ENCODE measurements at places on chromosomes 16 and 17. TPM values are rescaled to one million over a fixed set of nuclear protein-coding genes. Genes with fewer than 3 reads are reported as not detected.

- no peaks in the 10 kb centered on the region for H3K27me3 ChIP-seq
- H3K36me3 ChIP-seq: no peaks in the 10 kb centered on the region
- DNase-seq: peak; percentile 1
- no peak overlapping the region for H3K4me3 ChIP-seq
- H3K27ac ChIP-seq: no peak overlapping the region
Observed at GRCh38 chr16:921321-921905, 49.4 kb downstream of the LMF1 start.

- peaks cover 24% of the 10 kb centered on the region for H3K4me1 ChIP-seq
- no peak for DNase-seq
- H3K4me3 ChIP-seq: no peak overlapping the region
- H3K27ac ChIP-seq: no peak overlapping the region
- no peaks in the 10 kb centered on the region for H3K36me3 ChIP-seq
Observed at GRCh38 chr16:55322327-55322726, 1.7 kb upstream of the IRX6 start.

- peaks cover 5% of the 10 kb centered on the region for H3K36me3 ChIP-seq
- no peak overlapping the region for H3K27ac ChIP-seq
- H3K27me3 ChIP-seq: no peaks in the 10 kb centered on the region
- no peak overlapping the region for H3K4me3 ChIP-seq
- no peak for DNase-seq
Observed at GRCh38 chr16:28149011-28149888, 62.5 kb downstream of the XPO6 start.

GRCh38 chr16:4409081-4409932 lies 7.1 kb downstream of the CORO7 start:
- no peaks in the 10 kb centered on the region for H3K4me1 ChIP-seq
- no peak overlapping the region for H3K4me3 ChIP-seq
- no peak overlapping the region for H3K27ac ChIP-seq
- H3K27me3 ChIP-seq: no peaks in the 10 kb centered on the region
- no peak for DNase-seq

DNA sequence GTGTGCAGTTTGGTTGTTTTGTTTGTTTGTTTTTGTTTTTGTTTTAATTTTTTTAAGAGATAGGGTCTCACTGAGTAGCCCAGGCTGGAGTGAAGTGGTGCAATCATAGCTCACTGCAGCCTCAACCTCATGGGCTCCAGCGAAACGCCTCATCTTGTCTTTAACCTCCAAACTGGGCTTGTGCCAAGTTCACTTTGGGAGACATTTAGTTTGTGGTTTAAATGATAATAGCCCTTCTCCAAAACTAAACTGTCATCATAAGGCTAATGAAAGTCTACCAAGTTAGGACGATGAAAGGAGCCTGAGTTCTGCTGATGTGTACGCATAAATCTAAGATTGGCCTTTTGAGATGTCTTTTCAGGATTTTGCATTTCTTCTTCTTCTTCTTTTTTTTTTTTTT lies 6.5 kb upstream of the CARD14 start:
- H3K27me3 ChIP-seq: no peaks in the 10 kb centered on the region
- no peak overlapping the region for H3K4me3 ChIP-seq

GRCh38 chr16:85395913-85396878 lies 216.9 kb upstream of the GSE1 start:
- H3K4me3 ChIP-seq: no peak overlapping the region
- no peaks in the 10 kb centered on the region for H3K36me3 ChIP-seq
- no peak for DNase-seq
- H3K4me1 ChIP-seq: peaks cover 15% of the 10 kb centered on the region
- H3K27me3 ChIP-seq: no peaks in the 10 kb centered on the region

GRCh38 chr16:82091241-82091640 lies 56.2 kb downstream of the HSD17B2 start:
- DNase-seq: no peak
- no peaks in the 10 kb centered on the region for H3K27me3 ChIP-seq
- no peak overlapping the region for H3K4me3 ChIP-seq
- peaks cover 9% of the 10 kb centered on the region for H3K4me1 ChIP-seq
- H3K36me3 ChIP-seq: no peaks in the 10 kb centered on the region
- H3K27ac ChIP-seq: no peak overlapping the region

DNA sequence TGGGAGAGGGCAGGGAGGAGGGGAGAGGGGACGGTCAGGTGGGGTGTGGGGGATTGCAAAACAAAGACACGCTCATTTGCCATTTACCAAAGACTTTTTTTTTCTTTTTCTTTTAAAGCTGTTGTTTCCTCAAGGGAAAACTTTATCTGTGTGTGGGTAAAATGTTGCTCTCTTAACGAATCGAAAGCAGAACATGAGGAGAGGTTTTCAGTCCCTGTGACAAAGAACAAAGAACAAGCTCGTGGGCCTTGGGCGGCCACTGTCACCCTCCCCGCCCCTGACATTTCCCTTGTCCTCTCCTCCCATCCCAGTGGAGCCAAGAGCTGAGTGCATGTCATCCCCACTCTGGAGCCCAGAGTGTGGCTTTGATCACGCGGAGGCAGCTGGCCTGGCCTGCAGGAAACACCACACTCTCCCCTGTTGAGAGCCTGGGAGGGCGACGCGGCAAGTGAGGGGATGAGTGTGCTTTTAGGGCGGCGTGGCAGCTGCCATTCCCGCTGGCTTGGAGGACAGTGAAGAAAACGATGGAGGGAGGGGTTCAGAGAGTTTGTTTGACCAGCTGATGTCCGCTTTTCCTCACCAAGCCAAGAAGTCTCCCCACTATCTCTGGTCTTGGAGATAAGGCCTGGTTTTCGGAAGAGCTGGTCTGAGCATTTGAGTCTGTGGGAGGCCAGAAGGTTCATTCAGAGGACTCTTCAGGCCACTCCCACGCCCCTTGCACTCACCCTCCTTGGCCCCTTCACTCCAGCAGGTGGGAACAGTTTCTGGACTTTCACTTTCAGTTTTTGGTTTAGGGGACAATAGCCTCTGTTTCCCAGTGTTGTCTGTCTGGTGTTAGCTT lies 11.4 kb downstream of the CCR7 start:
- H3K4me3 ChIP-seq: no peak overlapping the region
- no peak for DNase-seq
- peaks cover 8% of the 10 kb centered on the region for H3K4me1 ChIP-seq
- no peaks in the 10 kb centered on the region for H3K36me3 ChIP-seq
- H3K27me3 ChIP-seq: no peaks in the 10 kb centered on the region

MYO1C gene
- total RNA-seq: 28.7 TPM

KRTAP2-3 gene
- total RNA-seq: not detected

CX3CL1 gene
- 0.96 TPM for total RNA-seq

All from neural progenitor cell (in vitro differentiated cells).